ENCODE measurements at places on chromosomes 6 and 20.

DNA sequence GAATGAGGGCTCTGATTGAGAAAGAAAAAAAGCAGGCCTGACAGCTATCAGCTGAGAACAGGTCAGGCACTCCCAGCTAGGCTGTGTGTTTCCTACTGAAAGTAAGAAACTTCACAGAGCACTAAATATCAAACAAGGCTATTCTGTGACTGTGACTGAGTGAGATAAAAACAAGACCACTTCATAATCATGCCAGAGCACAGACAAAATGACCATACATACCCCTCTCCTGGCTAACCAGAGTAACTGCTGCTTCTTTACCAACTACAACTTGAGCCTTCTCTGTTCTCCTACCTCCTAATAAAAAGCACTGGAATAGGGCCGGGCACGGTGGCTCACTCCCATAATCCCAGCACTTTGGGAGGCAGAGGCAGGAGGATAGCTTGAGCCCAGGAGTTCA, 6.8 kb upstream of the BTN1A1 start:
- no peak for DNase-seq

- no peak for DNase-seq
These were observed 6.0 kb upstream of the TRIM26 start for GRCh38 chr6:30219244-30219643.

DNA sequence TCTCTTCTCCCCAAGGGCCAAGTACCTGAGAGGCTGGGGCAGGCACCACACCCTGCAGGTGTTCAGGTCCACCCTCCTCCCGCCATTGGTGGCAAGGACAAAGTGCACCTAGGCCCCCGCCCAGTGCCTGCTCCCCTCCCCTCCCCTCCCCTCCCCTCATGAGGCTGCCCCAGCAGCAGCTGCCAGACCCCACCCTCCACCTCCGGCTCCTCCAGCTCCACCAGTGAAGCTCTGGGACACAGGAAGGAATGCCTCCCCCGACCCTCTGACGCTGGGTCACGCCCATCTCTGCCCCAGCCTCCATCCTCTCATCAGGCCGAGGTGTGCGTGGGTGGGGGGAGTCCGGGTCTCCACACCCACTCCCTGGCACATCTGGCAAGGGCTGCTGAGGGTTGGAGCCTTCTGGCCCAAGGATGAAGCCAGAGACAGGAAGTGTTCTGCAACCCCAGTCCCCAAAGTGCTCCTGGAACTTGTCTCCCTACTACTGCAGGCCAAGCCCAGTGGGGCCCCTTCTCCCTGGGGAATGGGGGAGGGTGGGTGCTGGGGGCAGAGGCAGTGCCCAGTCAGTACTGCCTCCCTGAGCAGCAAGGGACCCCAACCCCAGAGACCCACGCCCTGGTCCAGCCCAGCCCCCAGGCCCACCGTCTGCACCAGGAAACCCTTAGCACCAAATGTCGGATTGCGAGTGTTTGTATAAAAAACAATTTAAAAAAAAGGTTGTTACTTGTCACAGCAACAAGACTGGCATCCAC, 1.6 kb upstream of the UCKL1 start:
- no peak for DNase-seq

- no peak for DNase-seq
These were observed 8.7 kb downstream of the REPS1 start for GRCh38 chr6:138979365-138979764.

- DNase-seq = no peak
These were observed 554.9 kb downstream of the MAFB start for GRCh38 chr20:40134176-40134575.

GRCh38 chr6:137303441-137303840, 84.3 kb upstream of the IFNGR1 start:
- DNase-seq = no peak

DNA sequence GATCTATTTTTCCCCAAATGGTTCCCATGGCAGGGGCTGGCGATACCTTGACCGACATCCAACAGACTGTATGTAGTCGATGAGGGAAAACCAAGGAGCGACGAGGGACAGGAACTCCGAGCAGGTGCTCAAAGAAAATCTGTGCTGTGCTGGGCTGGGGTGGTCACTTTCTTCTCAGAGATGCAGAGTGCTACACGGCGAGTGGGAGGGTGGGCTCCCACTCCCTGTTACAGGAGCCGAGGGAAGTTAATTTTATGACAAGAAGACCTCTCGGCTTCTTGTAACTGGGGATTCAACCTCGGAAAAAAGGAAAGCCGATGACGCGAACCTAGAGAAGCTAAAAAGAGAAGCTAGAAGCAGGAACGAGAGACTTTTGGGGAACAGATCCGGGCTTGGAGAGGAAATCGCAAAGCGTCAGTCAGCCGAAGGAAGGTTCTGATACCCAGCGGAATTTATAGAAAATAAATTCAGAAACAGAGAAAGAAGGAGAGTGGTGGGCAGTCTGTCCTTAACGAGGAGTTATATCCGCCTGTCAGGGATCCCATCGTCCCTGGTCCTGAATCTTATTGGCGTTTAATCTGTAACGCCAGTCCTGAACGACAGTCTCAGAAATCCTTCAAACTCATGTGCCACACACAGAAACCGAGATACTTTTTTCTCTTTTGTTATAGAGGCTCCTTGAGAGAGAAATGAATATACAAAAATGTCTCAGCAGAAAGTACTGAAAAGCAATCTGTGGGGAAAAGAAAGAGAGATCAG, 84.6 kb upstream of the ZNF322 start:
- no peak for DNase-seq

DNA sequence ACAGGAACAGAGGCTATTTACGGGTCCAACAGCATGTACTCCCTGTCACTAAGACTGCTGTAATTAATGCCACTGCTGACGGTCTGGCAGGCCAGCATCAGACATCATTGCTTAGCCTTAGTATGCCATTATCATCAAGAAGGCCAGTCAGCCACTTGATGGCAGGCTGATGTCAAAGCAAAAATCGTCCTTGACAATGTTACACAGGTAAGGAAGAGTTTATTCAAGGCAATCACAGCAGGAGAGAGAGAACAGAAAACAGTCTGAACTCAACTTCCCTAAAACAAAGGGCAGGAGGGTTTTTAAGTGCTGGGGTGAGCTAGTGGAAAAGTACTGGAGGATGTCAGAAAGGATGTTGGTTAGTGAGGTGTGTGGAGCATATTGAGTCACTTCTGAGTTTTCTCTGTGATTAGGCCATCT, 25.1 kb downstream of the FKBP1C start:
- DNase-seq = no peak

DNA sequence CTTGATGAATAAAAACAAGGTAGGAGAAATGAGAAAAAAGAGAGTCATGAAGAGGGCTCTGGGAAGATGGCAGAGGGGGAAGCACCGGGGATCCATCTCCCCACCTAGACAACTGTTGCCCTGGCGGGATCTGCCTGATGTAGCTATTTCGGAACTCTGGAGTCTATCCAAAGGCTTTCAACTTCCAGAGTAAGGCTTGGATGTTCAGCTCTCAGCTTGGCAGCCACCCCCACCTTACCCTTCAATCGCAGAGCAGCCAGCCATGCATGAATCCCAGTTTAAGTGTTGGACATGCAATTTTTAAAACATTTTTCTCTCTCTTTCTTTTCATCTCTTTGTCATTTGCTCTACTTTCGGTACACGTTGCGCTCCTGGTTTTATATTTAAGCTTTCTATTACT, 275.9 kb upstream of the EXOC2 start:
- DNase-seq = no peak

DNA sequence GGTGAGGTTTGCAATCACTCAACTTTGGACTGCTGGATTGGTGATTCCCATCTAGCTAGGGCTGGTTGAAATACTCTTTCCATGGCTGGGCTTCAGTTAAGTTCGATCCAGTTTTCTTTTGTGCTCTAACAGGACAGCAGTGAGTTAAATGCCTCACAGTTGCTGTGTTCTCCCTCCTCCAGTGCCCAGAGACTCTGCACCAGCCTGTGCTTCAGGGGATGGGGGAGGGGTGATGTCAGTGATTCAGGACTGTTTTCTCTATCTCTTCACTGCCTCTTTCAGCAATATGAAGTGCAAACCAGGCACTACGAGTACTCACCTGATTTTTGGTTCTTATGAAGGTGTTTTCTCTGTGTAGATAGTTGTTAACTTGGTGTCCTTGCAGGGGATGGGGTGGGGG, 88.2 kb upstream of the FAM83B start:
- DNase-seq = no peak

DNA sequence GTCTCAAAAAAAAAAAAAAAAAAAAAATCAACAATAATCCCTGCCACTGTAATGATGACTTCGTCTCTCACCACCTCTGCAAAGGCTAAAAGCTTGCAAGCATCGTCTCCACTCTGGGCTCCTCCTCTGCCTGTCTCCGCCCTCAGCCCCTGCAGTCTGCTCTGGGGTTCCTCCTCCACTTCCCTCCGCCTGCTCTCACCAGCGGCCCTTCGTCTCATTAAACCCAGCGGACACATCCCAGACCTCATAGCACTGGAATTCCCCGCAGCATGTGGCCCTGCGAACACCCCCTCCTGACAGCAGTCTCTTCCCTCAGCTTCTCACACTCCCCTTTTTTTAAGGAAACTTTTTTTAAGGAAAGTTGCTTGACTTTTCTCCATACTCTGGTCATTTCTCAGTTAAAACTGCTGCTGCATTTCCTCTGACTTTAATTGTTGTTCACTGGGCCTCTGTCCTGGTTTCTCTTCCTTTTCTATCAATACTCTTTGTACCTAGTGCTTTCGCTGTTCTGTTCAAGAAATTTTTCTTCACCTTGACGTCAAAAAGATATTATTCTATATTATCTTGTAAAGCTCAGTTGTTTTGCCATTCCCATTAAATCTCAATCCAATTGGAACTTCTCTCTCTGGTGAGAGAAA, 70.9 kb upstream of the PLEKHG1 start:
- DNase-seq = no peak

DNA sequence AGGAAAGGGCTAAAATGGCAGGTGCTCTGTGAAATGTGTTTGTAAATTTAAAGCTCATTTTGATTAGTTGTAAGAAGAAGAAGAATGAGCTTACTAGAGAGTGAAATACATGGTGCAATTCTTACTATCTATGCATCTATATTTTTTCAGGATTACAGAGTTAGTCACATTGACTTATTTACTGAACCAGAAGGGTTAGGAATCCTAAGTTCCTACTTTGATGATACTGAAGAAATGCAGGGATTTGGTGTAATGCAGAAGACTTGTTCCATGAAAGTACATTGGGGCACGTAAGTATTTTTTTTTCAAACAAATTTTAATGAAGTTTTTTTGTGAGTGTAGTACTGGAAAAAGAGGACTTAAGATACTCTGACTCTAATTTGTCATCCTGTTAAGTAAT, 99.3 kb downstream of the RTN4IP1 start:
- no peak for DNase-seq

DNA sequence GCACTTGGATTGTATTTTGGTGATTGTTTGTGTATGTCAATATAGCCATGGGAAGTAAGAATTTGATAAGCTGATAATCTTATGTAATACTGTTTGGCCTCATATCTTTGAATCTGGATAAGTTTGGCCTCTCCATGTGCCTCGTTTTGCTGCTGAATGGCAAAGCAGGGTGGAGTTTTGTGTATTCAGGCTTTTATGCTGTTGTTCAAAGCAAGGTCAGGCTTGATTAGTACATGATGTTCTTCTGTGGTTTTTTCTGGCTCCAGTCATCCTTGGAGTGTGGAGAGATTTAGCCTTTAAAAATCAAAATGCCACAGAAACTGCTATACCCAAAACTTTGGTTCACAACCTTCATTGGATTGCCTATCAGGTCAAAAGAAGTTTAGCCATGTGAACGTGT, 728.9 kb upstream of the GJE1 start:
- no peak for DNase-seq

GRCh38 chr6:149815788-149816187, 48.4 kb downstream of the LRP11 start:
- DNase-seq = no peak

DNA sequence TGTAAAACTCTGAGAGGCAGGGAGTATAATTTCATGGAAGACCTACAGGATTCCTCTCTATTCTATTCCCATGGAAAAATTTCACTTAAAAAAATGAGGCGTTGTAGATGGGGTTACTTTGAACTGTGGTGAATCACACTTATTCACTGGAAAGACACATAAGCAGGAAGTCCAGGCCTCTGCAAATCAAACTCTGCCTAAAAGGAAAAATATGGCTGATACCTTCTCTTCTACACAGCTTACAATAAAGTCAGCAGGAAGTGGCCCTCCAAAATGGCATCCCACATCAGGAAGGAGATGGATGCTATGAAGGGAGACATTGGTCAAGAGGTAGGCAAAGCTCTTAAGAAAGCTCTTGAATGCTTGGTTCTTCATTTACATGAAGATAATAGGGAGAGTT, 115.9 kb downstream of the FYN start:
- peak; percentile 47 for DNase-seq

DNA sequence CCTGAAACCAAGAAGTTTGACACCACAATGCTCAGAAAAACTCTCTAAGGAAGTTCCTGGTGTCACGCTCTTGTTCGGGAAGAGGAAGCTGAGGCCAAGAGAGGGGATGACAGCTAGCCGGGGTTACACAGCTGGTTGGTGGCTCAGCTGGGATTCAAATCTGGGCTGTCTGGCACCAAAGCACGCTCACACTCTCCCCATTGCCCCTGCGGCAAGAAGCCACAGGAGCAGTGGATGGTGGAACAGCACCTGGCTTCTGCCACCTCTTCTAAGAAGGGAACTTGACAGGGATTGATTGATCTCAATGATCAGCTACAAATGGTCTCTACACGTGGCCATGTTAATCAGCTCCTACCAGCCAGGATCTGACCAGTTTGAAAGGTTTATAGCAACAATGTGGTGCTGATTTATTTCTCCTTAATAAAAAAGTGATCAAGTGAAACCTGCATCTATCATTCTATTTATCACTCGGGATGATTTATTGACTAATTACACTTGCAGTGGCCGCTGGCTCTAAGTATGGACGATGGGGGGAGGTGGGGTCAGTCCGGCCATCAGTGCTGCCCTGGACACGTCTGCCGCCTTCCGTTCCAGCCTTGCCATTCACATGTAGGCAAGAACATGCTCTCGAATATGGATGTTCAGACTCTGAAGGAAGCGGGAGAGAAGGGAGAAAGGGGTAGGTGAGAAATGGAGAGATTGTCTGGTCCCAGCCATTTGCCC, 71.9 kb upstream of the TOP1 start:
- DNase-seq = peak; percentile 22

DNA sequence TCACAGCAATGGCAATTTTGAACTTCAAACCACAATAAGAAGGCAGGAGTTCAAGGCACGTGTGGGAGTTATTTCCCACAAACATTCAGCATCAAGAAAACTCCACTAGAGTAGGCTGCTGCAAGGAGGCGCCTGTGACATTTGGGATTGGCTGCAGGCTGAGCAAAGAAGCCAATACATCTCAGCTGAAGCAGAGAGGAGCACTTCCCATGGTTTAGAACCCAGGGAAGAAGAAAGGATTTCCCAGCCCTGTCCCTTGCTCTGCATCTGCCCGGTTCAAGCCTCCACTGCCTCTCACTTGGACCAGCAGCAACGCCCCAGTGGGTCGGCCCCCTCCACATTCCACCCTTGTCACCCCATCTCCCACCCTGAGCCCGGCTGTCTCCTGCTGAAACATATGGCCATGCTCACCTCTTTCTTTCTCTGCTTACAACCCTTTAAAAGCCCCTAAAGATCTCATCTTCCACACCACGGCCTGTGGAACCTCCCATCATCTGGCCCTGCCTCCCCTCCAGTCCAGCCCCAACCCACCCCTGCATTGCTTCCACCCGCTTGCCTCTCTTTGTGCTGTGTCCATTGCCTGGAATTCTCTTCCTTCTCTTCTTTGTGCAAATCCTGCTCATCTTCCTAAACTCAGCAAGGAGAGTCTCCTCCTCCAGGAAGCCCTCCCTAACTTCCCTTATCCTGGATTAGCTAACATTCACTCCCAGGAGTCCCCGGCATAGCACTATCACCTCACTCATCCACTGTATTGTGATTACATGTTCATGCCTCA, 128.3 kb downstream of the ANKRD60 start:
- no peak for DNase-seq

GRCh38 chr6:38974389-38975151, 74.0 kb upstream of the GLP1R start:
- no peak for DNase-seq

- no peak for DNase-seq
These were observed 75.8 kb downstream of the SNAP91 start for GRCh38 chr6:83633149-83633548.
